Ecto neural progenitor cell (in vitro differentiated cells): ENCODE measurements at places on chromosomes 1 and 21.
A peak's percentile ranks its signal among the peaks of the same experiment; 100 is the strongest.

GRCh38 chr1:56222914-56223540 lies 356.3 kb downstream of the PLPP3 start:
- DNase-seq: no peak

DNA sequence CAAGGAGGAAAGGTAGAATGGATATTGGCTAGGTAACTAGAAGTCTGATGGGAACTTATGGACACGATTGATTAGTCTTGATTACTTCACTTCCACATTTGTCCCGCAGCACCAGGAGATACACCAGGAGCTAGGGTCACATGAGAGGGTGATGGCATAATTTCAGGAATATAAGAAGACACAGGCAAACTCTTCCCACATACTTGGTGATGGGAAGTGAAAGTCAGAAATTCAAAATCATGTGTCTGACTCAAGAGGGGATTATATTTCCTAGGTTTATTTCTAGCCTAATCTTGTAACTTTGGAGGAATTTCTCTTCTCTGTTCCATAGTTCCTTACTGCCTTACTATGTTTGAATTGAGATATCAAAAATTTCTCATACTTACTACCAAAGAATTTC lies 185.0 kb downstream of the PBX1 start:
- DNase-seq: no peak

DNA sequence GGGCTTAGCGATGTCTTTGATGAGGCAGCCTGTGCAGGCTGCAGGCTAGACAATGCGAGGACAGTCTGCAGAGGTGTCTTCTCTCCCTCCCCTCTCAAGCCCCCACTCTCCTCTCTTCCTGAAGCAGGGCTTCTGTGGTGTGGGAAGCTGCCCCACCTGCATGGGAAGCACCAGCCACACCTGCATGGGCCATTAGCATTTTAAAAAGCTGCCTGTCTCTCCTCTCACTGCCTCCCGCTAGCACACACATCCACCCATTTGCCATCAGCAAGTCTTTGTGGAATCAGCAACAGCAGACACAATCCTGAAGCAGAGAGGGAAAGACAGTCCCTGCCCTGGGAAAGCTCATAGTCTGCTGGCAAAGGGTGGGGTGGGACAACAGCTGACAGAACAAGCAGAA lies 53.1 kb downstream of the NAV1 start:
- DNase-seq: no peak

GRCh38 chr1:59408608-59409240 lies 111.8 kb downstream of the FGGY start:
- DNase-seq: no peak

DNA sequence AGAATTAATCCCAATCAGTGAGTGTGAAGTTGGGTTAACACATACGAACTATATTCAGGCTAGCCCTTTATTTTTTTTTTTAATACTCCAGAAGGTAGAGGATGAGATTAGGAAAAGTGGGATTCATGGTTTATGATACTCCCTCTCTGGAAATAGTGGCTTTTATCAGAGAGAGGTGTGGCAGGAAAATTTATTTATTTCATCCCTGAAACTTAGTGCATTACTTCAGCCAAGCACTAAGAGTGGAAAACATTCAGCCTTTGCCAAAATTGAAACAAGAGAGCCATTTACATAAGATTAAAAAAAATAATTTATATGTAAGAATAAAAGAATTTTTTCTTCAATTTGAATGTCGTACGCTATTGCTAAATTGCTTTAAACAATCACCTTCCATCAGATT lies 35.0 kb downstream of the MTR start:
- DNase-seq: no peak

GRCh38 chr1:95117207-95118066 lies at the start of gene TLCD4:
TLCD4 (plus strand) TSS chr1:95117355; CDS start chr1:95143902, 26,547 bp downstream.
- peak; percentile 82 for DNase-seq

DNA sequence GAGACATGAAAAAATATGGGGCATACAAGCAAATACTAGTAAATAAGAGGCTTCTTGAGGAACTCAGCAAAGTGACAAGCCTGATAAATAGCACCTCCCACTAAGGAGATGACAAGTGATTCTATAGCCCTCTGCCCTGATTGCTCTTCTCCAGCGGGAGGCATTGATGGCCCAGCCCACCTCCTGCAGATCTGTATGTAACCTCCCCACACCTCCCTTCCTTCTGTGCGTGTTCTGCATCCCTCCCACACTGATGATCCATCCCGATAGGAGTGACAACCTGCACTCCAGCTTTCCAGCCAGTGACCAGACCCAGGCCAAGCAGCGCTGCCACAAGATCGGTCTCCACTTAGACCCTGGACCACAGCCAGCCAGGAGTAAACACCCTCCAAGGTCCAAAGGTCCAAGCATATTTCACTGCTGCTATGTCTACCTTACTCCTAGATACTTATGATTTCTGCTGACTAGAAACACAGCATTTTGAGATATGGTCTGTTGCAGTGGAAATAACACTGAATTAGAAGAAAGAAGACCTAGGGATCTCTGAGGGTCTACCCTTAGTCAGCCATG lies 176.1 kb downstream of the BRINP2 start:
- no peak for DNase-seq

DNA sequence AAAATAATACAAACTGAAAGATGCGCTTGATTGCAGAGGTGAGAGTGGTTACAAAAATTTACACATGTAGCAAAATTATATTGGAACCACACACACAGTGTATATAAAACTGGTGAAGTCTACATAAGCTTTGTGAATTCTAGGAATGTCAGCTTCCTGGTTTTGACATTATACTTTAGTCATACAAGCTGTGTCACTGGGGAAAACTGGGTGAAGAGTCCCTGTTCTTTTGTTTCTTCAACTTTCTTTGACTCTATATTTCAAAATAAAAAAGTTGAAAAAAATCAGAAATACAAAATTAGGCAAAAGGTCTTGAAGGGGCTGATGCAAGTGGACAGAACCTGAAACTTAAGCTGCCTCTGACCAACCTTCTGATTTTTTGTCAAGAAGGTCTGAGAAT lies 3.0 kb downstream of the C1QC start:
- no peak for DNase-seq

DNA sequence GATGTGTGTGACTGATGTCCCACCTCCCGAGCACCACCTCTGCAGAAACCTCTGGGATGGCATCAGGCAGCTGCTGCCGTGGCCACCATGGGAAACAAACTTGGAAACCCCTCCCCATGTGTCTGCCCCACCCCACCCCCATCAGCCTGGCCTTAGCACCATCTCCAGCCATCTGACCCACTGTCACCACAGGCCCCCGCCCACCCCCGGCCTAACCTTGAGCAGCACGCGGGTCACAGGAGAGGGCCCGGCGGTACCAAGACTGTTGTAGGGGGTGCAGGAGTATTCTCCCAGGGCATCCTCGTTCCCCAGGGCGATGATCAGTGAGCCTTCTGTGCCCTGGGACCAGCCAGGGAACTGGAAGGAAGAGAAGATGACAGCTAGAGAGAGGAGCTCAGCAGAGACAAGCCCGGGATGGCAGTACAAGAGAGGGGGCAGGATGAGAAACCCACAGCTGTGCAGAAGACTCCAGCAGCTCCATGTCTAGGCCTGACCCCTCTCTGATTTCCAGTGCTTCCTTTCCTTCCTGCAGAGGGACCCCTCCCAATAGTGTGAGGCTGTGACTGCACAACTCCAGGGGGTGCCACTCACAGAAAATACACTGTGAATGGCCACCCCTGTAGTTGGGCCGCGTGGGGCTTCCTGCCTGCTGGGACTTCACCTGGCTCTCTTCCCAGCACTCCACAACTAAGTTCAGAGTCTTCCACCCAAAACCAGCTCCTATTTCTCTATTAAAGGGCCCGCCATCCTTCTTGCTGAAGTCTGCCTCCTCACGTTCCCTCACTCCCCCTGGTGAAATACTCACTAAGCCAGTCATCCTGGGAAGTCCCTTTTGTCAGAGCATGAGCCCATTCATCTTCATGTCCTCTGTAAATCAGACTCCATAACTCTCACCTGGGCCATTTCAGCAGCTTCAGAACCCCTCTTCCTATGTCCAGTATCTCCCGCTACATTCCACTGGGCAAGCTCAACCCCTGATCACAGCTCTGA lies 7.3 kb upstream of the TAGLN2 start:
- DNase-seq: no peak

GRCh38 chr1:31771891-31772668 lies 7.9 kb upstream of the ADGRB2 start:
- DNase-seq: no peak

GRCh38 chr1:9111957-9112356 lies 16.9 kb downstream of the GPR157 start:
- DNase-seq: no peak

- no peak for DNase-seq
Observed at GRCh38 chr1:160069460-160070231, at the start of gene KCNJ10. KCNJ10 (minus strand) TSS chr1:160070160; CDS start chr1:160042532, 27,628 bp downstream.

DNA sequence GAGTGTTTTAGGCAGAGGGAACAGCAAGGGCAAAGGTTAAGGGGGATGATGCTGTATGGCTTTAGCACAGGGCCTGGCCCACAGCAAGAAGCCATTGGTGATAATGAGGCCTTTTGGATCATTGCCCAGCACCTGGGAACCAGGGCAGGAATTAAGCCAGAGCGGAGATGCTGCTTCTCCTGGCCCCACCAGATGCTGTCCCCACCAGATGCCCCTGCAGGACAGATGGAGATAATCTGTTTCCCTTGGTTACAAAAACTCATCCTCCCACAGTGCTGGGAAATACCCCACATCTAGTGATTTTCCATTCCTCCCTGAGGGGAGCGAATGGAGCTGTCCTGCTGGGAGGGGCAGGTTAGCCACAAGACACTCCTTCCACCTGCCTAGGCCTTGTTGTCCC lies 18.8 kb downstream of the OPRD1 start:
- no peak for DNase-seq

GRCh38 chr1:112048421-112048820 lies 59.0 kb upstream of the KCND3 start:
- DNase-seq: no peak

DNA sequence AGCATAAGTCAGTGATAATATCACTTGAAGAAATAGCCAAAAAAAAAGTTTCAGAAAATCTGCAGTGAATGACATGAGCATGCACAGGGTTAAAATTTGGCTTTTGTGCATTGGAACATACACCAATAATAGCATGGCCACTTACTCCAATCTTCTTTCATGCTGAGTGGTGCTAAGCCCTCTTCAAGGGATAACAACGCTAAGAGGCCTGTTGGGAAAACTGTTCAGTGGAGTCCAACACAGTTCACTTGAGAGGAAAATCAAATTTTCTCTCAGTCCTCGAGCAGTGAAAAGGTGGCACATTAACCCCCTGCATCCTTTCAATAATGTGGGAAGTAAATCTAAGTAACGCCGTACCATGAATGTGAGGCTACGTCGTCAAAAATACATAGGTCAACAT lies 264.7 kb downstream of the SPATA17 start:
- no peak for DNase-seq

- DNase-seq: no peak
Observed at GRCh38 chr1:186865857-186866256, 37.1 kb downstream of the PLA2G4A start.

DNA sequence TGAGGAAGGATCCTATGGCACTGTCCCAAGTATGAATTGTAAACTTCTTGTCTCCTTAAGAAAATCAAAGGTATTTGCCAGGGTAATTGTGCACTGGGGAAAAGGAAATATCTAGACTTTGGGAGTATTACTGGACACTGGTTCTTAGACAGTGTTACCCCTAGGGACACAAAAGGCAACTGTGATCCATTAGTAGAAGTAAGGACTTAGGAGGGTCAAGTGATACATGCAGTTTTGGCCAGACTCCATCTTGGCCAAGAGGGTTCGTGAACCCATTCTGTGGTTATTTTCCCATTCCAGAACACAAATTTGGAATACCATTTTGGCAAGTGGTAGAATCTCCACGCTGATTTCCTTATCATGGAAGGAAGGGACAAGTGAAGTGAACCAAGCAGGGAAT lies 98.1 kb downstream of the TM2D1 start:
- no peak for DNase-seq

DNA sequence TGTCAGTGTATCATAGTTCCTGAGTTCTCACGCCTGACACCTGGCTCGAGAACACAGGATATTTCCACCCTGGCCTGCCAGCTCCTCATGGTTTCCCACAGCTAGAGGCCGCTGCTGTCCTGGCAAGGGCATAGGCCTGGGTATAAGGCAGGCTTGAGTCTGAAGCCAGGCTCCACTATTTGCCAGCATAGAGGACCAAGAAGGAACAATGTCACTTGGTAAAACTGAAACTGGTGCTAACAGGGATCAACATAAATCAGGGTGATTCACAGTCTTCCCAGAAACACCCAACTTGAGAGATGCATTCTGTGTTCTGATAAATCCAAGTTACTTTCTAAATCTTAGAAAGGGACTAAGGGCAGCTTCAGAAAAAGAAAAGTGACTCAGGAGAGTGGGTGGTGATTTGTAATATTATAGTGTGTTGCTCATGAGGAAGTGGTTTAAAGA lies 6.9 kb upstream of the S100A2 start:
- DNase-seq: no peak

DNA sequence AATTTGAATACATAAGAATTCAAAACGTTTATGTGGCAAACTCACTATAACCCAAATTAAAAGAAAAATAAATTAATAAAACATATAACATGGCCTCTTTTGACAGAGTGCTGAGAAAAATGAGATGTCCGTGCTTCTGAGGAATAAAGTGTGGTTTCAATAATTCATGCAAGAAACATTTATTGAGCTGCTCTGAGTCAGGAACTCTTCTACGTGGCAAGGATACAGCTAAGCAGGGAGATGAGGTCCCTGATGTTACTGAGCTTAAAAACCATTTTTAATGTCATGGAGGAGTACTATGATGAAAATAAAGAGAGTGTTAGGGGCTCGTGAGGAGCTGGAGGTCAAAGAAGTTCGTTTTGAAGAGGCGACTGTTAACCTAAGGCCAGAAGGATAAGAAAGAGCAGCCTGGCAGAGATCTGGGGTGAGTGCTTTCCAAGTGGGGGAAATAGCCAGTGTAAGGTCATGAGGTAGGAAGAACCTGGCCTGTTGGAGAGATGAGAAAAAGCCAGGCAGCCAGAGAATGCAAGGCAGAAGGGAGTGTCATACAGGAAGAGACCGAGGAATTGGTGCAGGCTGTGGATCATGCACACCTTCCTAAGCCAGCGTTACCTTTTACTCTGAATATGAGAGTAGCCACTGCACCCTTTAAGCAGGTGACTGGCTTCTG lies 182.2 kb upstream of the DUSP10 start:
- DNase-seq: no peak
